GM13977 (cell line): ENCODE measurements at places on chromosomes 13 and 19.

DNA sequence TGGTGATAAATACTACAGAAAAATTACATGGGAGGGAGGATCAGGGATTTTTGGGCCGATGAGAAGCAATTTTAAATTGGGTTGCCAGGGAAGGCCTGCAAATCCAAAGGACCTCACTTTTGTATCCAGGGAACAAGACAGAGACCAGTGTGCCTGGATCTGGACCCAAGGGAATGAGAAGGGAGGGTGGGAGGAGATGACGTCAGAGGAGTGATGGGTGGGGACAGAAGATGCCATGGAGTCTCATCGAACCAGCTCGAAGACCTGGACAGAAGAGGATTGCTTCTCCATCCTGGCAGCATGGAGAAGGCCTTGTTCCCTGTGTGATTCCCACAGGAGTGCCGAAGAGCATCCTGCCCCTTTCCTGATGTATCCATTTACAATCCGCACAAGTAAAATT is 68.9 kb downstream of the ITGBL1 start:
- no peak for DNase-seq

DNA sequence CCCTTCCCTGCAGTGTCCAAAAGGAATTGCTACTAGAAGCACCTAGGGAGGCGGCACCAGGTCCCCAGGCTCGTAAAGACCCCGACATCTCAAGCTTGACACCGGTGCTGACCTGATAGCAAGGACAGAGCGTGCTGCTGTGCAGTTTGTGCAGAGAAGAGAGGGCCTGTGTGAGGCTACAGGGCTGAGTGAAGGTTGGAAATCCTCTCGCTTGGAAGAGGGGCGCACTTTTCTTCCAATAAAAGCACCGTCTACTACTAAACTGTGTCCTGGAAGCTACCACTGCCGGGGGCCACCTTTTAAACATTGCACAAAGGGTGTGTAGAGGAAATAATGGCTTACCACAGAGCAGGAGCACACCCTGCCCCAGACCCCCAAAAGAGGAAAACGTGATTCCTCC is 11.0 kb downstream of the TMEM272 start:
- no peak for DNase-seq

- DNase-seq, result no peak
Observed at GRCh38 chr13:36313047-36313969, 15.7 kb upstream of the CCDC169 start.

DNA sequence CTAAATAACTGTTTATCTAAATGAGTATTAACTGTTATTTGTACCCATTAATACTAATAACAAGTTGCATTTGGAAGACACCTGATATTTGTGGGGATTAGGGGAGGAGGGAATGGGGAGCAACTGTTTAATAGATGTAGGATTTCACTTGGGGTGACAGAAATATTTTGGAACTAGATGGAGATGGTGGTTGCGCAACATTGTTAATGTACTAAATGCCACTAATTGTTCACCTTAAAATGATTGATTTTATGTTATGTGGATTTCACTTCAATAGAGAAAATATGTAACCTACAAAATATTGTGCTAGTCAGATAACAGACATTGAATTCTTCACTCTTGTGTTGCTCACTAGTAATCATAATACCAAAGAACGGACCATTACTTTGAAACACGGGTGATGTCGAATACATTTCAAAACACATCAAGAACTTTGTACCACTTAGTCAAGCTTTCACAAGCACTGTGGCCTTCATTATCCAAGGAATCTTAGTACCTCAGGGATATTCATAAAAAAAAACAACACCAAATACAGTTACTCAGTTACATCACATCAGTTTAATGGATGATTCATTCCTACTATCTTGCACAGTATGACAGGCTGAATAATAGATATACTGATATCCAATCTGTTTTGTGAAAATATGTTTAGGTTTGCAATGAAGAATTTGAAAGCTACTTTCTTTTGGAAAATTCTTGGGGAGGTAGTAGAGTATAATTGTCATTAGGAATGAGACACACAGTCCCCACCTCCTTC is 721.8 kb downstream of the PCDH9 start:
- DNase-seq, result no peak

DNA sequence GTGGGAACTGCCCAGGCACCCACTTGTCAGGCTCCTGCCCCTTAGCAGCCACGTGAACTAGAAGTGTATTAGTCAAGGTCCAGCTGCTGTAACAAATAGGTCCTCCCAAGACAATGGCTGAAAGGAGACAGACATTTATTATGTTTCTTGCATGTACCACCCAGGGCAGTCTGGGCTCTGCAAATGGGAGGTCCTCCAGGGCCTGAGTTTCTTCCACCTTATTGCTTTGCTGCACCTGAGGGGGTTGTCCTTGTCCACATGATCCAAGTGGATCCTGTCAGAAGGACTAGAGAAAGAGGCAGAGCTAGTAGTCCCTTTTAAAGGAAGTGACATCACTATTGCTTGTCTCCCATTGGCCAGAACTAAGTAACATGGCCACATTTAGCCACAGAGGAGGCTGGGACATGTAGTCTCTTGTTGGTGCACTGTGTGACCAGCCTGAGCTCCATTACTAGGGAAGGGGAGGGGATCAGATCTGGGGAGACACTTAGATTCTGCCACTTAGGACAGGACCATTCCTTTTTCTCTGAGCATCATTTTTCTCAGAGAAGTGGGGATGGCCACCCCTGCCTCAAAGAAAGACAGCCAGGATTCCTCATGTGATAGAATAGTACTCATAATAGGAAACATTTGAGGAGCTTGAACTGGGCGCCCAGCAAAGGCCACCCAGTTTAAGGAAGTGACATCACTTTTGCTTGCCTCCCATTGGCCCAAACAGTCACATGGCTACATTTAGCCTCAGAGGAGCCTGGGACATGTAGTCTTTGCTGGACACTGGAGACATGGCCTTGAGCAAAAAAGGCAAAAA is 15.1 kb downstream of the CC2D1A start:
- peak; percentile 78 for DNase-seq

GRCh38 chr19:13850910-13851733 is 25.8 kb upstream of the NANOS3 start:
- DNase-seq, result no peak

GRCh38 chr19:53004242-53004641 is 9.5 kb upstream of the ERVV-1 start:
- DNase-seq, result no peak

- no peak for DNase-seq
Observed at GRCh38 chr19:1860042-1860775, 3.2 kb downstream of the KLF16 start.

- DNase-seq, result no peak
Observed at GRCh38 chr13:113155201-113155600, 3.2 kb upstream of the PROZ start.

- peak; percentile 94 for DNase-seq
Observed at GRCh38 chr19:10654610-10655456, 687 bp downstream of the ILF3 start.

DNA sequence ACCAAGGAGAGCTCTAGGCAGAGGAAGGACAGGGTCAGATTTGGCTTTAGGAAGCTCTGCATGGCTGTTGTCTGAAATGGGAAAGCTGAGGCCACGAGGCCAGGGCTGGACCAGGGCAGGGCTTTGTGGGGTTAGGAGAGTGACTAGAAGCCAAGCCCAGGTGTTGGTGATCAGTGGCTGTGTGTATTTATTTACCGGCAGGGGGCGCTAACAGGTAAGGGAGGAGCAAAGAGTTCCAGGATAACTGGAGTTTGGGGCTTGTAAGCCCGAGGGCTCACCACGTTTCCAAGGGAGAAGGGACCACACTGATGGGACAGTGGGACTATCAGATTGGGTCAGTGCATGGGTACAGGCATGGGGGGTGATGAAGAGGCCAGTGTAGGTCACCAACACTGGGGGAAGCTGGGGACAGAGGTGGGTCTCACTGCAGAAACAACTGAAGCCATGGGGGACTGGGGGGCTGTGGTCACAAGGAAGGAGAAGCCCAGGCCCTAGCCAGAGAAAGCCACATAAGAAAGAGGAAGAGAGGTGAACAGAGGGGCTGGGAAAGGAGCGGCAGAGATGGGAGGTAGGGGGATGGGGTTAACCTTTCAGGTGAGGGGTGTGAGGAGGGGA is 3.9 kb downstream of the TMEM147 start:
- DNase-seq, result peak; percentile 85

DNA sequence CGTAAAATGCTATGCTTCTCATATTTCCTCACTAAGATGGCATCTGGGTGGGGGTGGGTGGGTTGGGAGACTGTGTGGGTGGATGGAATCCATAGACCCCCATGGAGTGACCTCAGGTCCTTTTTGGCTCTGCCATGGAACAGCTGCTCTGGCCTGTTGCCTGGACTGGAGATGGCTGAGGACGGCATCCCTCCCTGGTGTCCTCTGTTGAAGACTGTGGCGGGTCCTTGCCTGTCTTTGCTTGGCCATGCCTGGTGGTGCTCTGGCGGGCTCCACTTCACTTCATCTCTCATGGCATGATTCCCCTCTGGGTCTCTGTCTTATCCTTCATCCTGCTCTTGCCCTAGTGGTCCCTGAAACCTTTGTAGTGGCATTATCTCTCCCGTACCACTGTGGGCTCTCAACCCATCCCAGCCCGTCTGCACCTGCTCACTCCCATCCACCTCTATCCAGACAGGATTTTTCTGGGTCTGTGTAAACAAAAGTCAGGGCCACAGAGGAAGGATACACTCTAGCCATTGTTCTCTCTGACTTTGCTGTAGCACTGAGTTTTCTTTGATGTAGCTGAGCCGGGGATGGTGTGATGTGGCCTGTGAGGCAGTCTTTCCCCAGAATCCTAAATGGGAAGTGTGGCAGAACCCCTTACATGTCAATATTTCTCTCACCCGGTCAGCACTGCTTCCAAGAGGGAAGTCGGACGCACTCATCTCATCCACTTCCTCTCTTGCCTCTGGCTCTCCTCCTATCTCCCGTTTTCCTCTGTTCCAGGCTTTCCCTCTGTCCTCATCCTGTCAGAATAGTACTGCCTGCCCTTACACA is 36.1 kb downstream of the WDFY2 start:
- DNase-seq, result no peak

- DNase-seq, result no peak
Observed at GRCh38 chr13:33139780-33140535, 123.7 kb downstream of the KL start.

- DNase-seq, result no peak
Observed at GRCh38 chr13:44293908-44294735, 79.5 kb upstream of the SERP2 start.

- no peak for DNase-seq
Observed at GRCh38 chr19:16756649-16757048, 37.0 kb downstream of the NWD1 start.
